ENCODE measurements at places on chromosomes 16 and 17.

GRCh38 chr17:37642681-37643080, 565 bp downstream of the DDX52 start:
- no peak for DNase-seq

GRCh38 chr17:59432657-59433056, 101.2 kb downstream of the YPEL2 start:
- no peak for DNase-seq

GRCh38 chr16:73499276-73499675, 451.3 kb upstream of the ZFHX3 start:
- no peak for DNase-seq

DNA sequence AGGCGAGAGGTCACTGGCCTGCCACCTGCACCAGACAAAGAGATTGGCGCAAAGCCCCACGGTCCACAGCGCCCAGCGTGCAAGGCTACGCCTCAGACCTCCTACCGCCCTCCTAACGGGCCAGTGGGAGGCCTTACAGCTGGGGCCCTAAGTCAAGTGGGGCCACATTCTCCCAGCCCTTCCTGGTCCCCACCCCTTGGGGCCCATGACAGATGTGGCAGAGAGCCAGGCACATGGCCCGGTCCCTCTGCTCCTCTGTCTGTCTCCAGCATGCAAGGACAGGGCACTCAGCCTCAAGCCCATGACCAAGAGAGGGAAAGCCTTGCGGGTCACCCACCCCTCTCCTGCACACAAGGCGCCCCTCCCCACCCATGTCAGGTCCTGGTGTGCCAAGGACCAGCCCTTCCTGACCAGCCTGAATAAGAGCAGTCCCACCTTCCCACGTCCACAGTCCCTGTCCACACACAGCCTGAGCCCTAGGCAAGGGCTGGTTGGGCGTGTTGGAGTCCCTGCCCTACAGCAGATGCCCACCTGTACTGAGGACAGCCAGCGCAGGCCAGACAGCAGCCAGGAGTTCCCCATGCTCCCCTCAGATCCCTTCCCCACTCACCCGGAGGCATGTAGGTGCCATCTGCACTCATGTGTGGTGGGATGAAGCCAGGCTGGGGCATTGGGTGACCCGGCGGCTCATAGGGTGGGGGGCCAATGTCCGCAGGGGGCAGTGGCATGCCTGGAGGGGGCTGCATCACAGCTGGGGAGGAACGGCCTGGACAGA, 25.3 kb downstream of the CDIP1 start:
- no peak for DNase-seq

Data from pulmonary artery endothelial cell (primary cell).